ENCODE measurements at places on chromosomes 11 and 22.

- no peak for DNase-seq
Observed at GRCh38 chr11:96229354-96229977, 113.5 kb downstream of the MAML2 start.

- DNase-seq, result no peak
Observed at GRCh38 chr11:57072640-57073039, 83.9 kb downstream of the OR5AK2 start.

GRCh38 chr11:107751082-107751481 lies 39.2 kb upstream of the SLN start:
- no peak for DNase-seq

DNA sequence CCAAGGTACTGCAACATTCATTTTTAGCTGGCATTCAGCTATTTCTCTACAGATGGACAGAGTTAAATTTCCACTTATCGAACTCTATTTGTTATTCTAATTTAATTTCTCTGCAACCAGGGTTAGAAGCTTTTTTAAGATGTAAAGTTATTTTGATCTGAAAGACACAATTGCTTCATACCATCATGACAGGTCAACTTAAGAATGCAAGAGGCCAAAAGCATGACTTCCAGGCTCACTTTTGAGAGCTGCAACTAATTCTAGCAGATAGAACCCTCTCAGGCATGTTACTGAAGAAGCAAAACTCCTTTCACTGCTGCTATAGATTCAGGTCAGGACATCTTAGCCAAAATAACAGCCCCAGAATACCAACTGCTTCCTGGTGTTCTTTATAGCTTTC lies 86.5 kb upstream of the GALNT18 start:
- no peak for DNase-seq

All from esophagus squamous epithelium (tissue), 5 donors.